Ascending aorta (tissue), 2 donors: ENCODE measurements at places on chromosomes 3 and 15. TPM values are rescaled to one million over a fixed set of nuclear protein-coding genes. Genes with fewer than 3 reads are reported as not detected.

The LRRC2 gene
- total RNA-seq: not detected

DNA sequence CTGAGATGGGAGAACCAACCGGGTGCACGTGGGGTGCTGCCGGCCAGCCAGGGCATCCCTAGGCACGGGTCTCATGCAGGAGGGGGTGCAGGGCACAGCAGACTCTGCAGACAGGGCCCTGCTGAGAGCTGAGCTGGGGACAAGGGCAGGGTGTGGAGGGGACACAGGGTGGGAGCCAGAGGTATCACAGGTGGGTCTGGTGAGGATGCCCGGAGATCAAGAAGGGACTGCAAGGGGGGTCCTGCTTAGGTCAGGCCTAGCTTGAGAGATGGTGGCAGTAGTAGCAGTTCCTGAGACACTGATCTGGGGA is 39.5 kb upstream of the PRR23E start:
- no peak for DNase-seq
- H3K27ac ChIP-seq: no peak overlapping the region
- no peaks in the 10 kb centered on the region for H3K36me3 ChIP-seq
- H3K4me3 ChIP-seq: no peak overlapping the region
- no peaks in the 10 kb centered on the region for H3K4me1 ChIP-seq
- no peaks in the 10 kb centered on the region for H3K27me3 ChIP-seq

The GOLGA6C gene
- not detected for total RNA-seq

The HRH1 gene
- total RNA-seq: 6.2 TPM

GRCh38 chr3:13896473-13897154 is 16.7 kb upstream of the WNT7A start:
- peak overlapping the region; percentile 76 for H3K27ac ChIP-seq
- H3K4me3 ChIP-seq: peak overlapping the region; percentile 56
- H3K27me3 ChIP-seq: no peaks in the 10 kb centered on the region
- peaks cover 5% of the 10 kb centered on the region for H3K4me1 ChIP-seq
- H3K36me3 ChIP-seq: no peaks in the 10 kb centered on the region

DNA sequence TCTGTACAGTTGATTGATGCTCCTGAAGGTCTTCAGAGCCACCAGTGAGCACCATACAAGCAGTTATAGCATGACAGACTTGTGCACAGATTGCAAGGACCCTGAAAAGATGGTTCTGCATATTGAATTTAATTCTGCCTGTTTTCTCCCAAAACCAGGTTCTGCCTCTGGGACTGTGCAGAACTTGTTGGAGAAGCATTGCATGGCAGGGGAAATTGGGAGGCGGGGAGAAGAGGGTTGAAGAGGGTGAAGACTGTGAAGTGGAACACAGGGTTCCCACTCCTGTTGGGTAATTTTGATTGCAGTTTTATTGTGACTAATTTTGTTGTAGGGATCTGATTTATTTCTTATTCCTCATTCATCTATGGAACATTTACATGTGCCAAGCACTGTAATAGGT is 10.3 kb downstream of the ZNF80 start:
- H3K4me1 ChIP-seq: no peaks in the 10 kb centered on the region
- H3K4me3 ChIP-seq: no peak overlapping the region
- H3K36me3 ChIP-seq: no peaks in the 10 kb centered on the region
- DNase-seq: no peak

DNA sequence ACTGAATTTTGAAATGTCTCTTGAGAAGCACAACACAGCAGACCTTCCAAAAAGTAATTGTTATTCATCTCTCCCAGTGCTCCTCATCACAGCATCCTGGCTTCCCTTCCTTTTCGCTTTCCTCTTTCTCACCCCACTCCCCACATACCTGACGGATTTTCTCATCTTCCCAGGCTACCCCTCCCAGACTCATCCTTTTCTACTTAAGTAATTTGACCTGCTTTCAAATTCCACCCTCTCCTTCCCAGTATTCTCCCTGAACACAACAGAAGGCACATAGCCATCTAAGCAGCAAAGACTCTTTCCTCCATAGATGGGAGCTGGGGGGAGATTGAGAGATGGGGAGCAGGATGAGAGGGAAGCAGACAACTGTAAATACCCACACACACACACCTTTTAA is 187.1 kb upstream of the STT3B start:
- H3K36me3 ChIP-seq: no peaks in the 10 kb centered on the region
- no peak overlapping the region for H3K27ac ChIP-seq
- no peak for DNase-seq
- no peak overlapping the region for H3K4me3 ChIP-seq

DNA sequence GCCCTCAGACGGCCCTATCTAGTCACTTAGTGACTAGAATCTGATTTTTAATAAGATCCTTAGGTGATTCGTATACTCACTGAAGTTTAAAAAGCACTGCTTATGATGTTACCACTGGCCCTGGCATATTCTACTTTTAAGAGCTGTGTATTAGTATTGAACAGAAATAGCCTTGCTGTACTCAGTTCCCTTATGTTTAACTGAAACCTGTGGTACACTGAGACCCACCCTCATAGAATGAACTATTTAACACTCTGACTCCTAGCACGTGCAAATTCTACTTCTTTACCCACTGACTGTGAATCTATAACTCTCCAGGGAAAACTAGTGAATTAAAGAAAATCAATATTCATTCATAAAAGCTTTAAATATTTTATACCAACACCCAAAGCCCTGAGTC is 108.9 kb downstream of the CCNL1 start:
- no peaks in the 10 kb centered on the region for H3K4me1 ChIP-seq
- H3K36me3 ChIP-seq: no peaks in the 10 kb centered on the region
- no peak overlapping the region for H3K4me3 ChIP-seq
- DNase-seq: no peak
- H3K27ac ChIP-seq: no peak overlapping the region

The ZCWPW2 gene
- total RNA-seq: not detected

DNA sequence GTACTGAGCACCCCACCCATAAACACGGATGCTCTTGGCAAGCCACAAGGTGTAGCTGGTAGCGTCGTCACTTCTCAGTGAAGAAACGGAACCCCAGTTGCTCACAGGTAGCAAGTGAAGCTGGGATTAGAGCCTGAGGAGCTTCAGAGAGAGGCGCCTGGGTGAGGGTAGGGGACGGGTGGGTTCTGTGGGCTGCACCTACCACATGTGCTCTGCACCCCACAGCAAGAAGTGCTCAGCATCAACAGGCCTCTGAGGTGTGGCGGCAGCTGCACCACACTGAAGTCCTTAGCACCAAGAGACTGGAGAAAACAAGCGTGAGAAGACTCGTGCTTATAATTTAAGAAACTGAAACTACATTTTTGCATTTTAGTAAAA is 9.8 kb downstream of the MAP6D1 start:
- H3K4me1 ChIP-seq: no peaks in the 10 kb centered on the region
- H3K36me3 ChIP-seq: peaks cover 17% of the 10 kb centered on the region

DNA sequence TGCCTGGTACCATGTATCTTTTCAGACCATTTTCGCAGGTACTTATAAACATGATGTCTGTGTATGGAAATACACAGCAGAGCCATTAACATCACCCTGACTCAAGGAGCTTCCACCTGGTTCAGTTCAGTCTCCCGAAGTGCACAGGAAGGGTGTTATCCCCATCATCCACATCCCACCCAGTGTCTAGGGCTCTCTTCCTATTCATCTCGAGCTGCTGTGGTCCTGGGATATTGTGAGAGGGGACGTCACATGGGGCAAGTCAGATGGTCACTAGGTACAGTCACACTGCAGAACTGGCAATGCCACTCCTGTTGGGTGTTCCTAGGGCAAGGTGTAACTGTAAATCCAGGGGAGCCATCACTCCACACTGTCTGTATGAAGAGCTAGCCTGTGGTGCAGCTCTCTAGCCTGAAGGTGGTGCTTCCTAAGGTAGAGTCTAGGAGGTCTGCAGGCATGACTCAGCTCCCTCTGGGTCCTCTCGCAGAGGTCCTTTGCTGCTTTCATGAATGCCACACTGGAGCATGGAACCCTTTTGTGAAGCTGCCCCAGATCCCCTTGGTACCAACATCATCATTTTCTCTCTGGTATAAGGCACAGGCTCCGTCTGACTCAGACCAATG is 13.9 kb downstream of the ISLR2 start:
- no peaks in the 10 kb centered on the region for H3K36me3 ChIP-seq
- no peaks in the 10 kb centered on the region for H3K27me3 ChIP-seq
- DNase-seq: no peak
- no peak overlapping the region for H3K4me3 ChIP-seq
- H3K27ac ChIP-seq: no peak overlapping the region
- no peaks in the 10 kb centered on the region for H3K4me1 ChIP-seq

The TMEM207 gene
- not detected for total RNA-seq

The C3orf85 gene
- not detected for total RNA-seq

The RARRES1 gene
- total RNA-seq: 520 TPM

DNA sequence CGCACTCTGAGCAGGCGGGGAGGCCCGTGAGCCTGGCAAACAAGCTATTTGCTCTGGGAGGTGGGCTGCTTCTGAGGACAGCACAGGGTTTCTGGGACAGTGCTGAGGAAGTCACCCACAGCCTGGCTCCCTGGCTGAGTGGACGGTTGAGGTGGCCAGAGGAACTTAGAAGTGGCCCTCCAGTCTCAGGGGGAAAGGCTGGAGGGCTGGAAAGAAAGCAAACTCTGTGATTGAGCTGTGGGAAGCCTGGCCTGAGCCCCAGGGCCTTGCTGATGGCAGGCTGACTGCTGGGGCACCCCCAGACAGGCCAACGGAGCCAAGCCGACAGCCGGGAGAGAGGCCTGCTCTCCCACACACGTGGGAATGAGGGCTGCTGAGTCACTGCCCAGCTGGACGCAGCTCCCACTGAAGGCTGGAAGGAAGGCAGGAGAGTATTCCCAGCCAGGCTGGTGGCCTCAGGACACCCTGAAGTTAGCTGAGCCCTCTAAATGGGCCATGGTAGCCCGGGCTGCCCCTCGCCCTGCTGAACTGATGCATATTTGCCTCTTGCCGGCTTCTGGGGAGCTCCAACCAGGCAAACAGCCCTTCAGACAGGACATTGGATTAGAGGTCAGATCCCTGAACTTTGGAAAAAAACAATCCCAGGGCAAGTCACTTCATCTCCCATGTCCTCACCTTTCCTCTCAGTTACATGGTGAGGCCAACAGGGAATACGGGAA is 98.0 kb upstream of the TLE3 start:
- peaks cover 4% of the 10 kb centered on the region for H3K4me1 ChIP-seq
- H3K27ac ChIP-seq: peak overlapping the region; percentile 85
- H3K27me3 ChIP-seq: no peaks in the 10 kb centered on the region

DNA sequence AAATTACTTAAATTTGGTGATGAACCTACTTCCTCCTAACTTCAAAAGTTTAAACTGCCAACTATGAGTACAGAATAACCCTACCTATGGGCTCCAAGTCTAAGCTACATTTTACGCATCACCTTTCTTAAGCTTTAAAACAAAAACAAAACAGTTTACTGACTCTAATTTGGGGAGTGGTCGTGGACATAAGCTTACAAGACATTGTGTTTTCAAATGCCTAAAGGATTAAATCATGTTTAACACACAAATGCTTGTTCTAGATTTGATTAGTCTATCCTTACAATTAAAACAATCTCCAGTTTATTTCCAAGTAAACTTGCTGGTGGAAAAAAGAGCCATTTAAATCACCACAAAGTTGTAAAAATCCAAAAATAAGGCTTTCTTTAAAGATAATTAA is 62.2 kb downstream of the UACA start:
- DNase-seq: no peak
- no peaks in the 10 kb centered on the region for H3K36me3 ChIP-seq
- H3K4me3 ChIP-seq: peak overlapping the region; percentile 42
- H3K4me1 ChIP-seq: peaks cover 56% of the 10 kb centered on the region
- H3K27me3 ChIP-seq: no peaks in the 10 kb centered on the region
- H3K27ac ChIP-seq: peak overlapping the region; percentile 73

The DGKG gene
- 11.1 TPM for total RNA-seq

The SCN11A gene
- total RNA-seq: not detected

DNA sequence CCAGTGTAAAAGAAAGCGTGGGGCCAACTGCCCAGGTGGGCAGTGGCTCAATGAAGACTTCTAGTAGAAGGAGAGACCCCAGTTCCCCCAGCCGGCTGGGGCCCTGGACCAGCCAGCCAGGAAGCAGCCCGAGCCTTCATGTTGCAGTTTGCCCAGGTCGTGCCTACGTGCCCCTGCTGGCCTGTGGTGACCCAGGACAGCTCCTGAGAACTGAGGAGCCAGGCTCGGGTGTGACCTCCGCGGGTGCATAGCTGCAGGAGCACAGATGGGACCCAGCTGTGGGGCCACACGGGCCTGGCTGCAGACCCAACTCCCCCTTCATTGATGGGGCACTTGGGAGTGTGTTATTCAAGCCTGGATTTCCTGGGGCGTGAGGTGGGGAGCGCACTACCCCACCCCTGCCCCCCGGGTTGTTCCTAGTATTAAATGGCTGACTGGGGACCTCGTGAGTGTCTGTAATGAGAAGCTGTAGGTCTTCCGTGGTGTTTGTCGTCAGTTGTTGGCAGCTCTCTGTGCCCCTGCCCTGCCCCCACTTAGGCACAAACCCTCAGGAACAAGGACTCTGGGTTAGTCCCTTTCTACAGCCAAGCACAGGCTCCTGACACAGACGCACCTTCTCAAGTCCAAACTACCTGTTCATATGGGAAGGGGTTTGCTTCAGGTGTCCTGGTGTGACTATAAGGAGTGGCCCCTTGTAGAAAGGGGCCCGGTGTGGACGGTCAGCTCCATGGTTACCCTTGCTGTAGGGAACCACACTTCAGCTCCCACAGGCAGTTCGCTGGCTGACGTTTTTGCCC is 39.1 kb downstream of the IDH2 start:
- peak overlapping the region; percentile 17 for H3K27ac ChIP-seq
- H3K36me3 ChIP-seq: peaks cover 9% of the 10 kb centered on the region
- no peaks in the 10 kb centered on the region for H3K4me1 ChIP-seq

- H3K4me1 ChIP-seq: peaks cover 29% of the 10 kb centered on the region
- no peak for DNase-seq
- H3K36me3 ChIP-seq: no peaks in the 10 kb centered on the region
- no peaks in the 10 kb centered on the region for H3K27me3 ChIP-seq
- no peak overlapping the region for H3K4me3 ChIP-seq
These were observed 57.7 kb downstream of the SEMA5B start for GRCh38 chr3:122969585-122970469.

- no peak overlapping the region for H3K27ac ChIP-seq
- no peaks in the 10 kb centered on the region for H3K36me3 ChIP-seq
- no peaks in the 10 kb centered on the region for H3K27me3 ChIP-seq
- no peak overlapping the region for H3K4me3 ChIP-seq
- no peaks in the 10 kb centered on the region for H3K4me1 ChIP-seq
- no peak for DNase-seq
These were observed 60.7 kb downstream of the ZNF621 start for GRCh38 chr3:40585381-40586016.
